ENCODE measurements at places on chromosomes 6 and 20. TPM values are rescaled to one million over a fixed set of nuclear protein-coding genes. Genes with fewer than 3 reads are reported as not detected.
A peak's percentile ranks its signal among the peaks of the same experiment; 100 is the strongest.

DNA sequence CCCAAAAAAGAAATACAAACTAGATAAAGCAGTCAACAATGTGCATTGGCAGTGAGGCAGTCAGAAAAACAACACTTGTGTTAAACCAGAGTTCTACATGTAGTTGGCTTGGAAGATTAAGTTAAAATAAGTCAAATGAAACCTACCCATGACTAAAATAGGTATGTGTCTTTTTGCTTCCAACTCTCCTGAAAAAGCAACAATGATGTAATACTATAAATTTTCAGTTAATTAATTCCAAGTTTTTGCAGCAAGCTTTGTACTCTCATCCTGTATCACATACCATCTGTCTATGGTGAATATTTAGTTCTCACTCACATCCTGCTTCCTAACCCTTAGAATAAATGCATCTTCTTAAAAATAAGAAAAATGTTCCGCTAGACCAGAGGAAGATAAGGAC, 261.5 kb downstream of the KIF16B start:
- no peak overlapping the region for H3K27ac ChIP-seq
- H3K4me3 ChIP-seq = no peak overlapping the region
- no peak for DNase-seq
- no peaks in the 10 kb centered on the region for H3K36me3 ChIP-seq

DNA sequence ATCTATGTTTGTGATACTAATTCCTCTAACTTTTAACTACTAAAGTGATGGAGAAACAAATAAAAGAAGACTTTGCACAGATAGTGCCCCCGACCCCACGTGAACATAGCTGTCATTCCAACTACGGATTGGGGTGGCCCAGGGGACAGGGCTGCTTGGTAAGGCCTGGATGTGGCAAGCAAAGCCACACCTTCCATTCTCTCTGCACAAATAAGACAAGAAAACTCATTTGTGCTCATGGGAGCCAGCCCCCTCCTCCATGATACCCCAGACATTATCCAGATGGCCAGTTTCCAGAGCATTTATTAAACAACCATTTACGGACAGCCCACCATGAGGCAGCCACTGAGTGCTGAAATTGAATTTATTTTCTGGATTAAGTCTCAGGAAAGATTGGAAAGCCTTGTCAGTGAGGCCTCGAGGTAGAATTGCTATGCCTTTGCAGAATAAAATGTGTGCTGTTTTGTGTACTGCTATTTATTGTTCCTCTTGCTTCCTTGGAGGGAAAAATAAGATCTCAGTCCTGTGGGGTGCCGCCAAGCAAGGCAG, 151.2 kb downstream of the UNC5CL start:
- DNase-seq = no peak
- no peaks in the 10 kb centered on the region for H3K4me1 ChIP-seq
- H3K27me3 ChIP-seq = no peaks in the 10 kb centered on the region

DNA sequence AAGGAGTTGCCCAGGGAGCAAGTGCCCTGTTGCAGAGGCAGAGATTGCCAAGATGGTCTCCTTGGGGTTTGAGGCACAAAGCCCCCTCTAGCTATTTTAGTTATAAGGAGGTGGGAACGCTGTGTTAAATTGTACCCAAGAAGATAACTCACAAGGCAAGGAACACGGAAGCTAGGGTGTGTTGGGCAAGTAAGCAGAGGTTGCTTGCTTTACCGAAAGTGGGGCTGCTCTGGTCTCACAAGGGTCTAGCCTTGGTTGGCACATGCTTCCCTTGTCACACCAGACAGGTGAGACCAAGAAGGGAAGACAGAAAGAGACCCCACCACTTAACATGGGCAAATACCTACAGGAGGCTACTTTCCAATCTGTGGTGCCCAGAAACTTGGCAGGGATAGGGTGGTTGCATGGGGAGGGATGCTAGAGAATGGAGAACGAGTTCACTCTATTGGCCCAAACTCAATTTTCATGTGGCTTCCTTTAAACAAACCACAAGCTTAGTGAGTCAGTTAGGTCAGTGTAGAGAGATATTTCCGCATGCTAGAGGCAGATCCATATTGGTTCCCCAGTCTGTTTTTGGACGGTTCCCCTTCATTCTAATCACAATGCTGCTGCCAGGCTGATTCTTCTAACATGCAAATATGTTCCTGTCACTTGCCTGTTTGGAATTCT, 42.4 kb downstream of the PLAGL1 start:
- DNase-seq = no peak
- no peaks in the 10 kb centered on the region for H3K4me1 ChIP-seq
- no peaks in the 10 kb centered on the region for H3K27me3 ChIP-seq
- no peaks in the 10 kb centered on the region for H3K36me3 ChIP-seq

DNA sequence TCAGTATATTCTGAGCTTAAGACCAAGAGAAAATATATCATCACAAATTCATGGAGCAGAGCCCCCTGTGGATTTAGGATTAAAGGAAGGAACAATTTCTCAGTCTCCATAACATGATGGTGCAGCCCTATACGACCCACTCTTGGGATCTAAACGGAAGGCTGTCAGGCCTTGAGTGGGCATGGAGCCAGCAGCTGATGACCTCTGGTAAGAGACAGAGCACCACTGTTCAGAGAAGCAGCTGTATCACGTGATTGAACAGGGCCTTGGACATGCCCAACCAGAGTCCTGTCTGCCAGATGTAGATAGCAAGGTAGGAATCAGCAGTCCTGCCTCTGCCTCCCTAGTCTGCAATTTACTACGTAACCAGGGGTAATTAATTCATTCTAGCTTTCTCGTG, 259.4 kb upstream of the POU3F2 start:
- no peak overlapping the region for H3K4me3 ChIP-seq
- H3K27me3 ChIP-seq = no peaks in the 10 kb centered on the region
- H3K4me1 ChIP-seq = no peaks in the 10 kb centered on the region

GRCh38 chr6:11908436-11909105, 103.5 kb upstream of the HIVEP1 start:
- no peaks in the 10 kb centered on the region for H3K27me3 ChIP-seq
- no peak overlapping the region for H3K27ac ChIP-seq
- no peaks in the 10 kb centered on the region for H3K36me3 ChIP-seq
- H3K4me3 ChIP-seq = no peak overlapping the region

- H3K27me3 ChIP-seq = no peaks in the 10 kb centered on the region
- H3K36me3 ChIP-seq = peaks cover 17% of the 10 kb centered on the region
- H3K27ac ChIP-seq = no peak overlapping the region
- DNase-seq = no peak
These were observed 36.5 kb downstream of the SYNJ2 start for GRCh38 chr6:158018041-158018771.

- no peaks in the 10 kb centered on the region for H3K36me3 ChIP-seq
- peaks cover 13% of the 10 kb centered on the region for H3K4me1 ChIP-seq
- H3K27me3 ChIP-seq = peaks cover 31% of the 10 kb centered on the region
These were observed at the start of gene WFDC2 for GRCh38 chr20:45469336-45470261. Gene WFDC2 (plus strand): TSS chr20:45469753. CDS start chr20:45469782, 29 bp downstream.

- no peak overlapping the region for H3K4me3 ChIP-seq
- no peaks in the 10 kb centered on the region for H3K4me1 ChIP-seq
- no peak for DNase-seq
- H3K27ac ChIP-seq = no peak overlapping the region
- H3K36me3 ChIP-seq = no peaks in the 10 kb centered on the region
- H3K27me3 ChIP-seq = no peaks in the 10 kb centered on the region
These were observed 58.5 kb upstream of the BEND3 start for GRCh38 chr6:107173779-107174178.

GRCh38 chr20:37562695-37563480, 35.2 kb upstream of the BLCAP start:
- no peaks in the 10 kb centered on the region for H3K36me3 ChIP-seq
- H3K27me3 ChIP-seq = peaks cover 16% of the 10 kb centered on the region
- no peaks in the 10 kb centered on the region for H3K4me1 ChIP-seq
- no peak overlapping the region for H3K4me3 ChIP-seq
- no peak overlapping the region for H3K27ac ChIP-seq

DNA sequence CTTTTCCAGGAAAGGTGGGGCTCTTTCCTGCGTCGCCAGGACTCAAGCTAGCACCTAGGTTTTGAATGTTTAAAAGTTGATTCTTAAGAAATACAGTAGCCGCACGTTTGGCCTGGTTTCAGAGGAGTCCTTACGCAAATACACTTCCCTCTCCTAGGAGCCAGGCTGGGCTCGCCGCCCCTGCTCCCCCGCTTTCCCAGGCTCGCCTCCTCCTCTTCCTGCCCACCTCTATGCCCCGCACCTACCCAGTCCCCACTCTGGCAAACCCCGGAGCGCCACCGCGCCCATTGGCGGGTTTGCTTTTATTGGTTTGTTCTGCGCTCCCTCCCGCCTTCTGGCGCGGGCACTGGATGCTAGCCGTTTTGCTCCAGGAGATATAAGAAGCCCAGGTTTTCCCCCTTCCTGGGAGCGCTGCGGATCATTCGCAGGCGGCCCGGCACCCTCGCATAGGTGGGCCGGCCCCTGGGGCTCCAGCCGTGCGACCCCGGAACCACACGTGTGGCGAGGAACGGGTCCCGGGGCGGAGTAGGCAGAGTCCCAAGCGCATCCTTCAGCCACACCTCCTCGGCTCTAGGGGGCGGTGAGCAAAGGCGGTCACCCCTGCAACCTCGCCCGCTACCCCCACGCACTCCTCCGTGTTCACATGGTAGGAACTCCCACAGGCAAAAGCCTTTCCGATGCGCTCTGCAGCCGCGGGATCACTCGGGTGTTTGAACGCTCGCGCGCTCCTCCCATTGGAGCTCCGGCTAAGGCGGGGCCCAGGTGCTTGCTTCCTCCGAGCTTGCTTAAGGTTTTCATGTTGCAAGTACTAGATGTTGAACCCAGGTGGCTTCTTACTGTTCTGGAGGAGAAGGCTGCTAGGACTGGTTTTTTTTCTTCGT, 119.0 kb downstream of the RTN4IP1 start:
- no peaks in the 10 kb centered on the region for H3K36me3 ChIP-seq
- peaks cover 37% of the 10 kb centered on the region for H3K4me1 ChIP-seq
- H3K4me3 ChIP-seq = peak overlapping the region; percentile 85
- no peak overlapping the region for H3K27ac ChIP-seq
- no peaks in the 10 kb centered on the region for H3K27me3 ChIP-seq

- no peaks in the 10 kb centered on the region for H3K27me3 ChIP-seq
- H3K27ac ChIP-seq = no peak overlapping the region
- no peaks in the 10 kb centered on the region for H3K36me3 ChIP-seq
- no peak for DNase-seq
- H3K4me1 ChIP-seq = no peaks in the 10 kb centered on the region
These were observed 96.8 kb upstream of the ATXN1 start for GRCh38 chr6:16857969-16858592.

The IYD gene
- not detected for polyA plus RNA-seq

The HSD17B8 gene
- polyA plus RNA-seq = 77.3 TPM

The PRRT1 gene
- not detected for polyA plus RNA-seq

The EFCAB8 gene
- polyA plus RNA-seq = not detected

The MCM3 gene
- 58.1 TPM for polyA plus RNA-seq

Data from CD4-positive, alpha-beta memory T cell (primary cell).